D341Med (cell line): ENCODE measurements at places on chromosomes 5 and 9.

DNA sequence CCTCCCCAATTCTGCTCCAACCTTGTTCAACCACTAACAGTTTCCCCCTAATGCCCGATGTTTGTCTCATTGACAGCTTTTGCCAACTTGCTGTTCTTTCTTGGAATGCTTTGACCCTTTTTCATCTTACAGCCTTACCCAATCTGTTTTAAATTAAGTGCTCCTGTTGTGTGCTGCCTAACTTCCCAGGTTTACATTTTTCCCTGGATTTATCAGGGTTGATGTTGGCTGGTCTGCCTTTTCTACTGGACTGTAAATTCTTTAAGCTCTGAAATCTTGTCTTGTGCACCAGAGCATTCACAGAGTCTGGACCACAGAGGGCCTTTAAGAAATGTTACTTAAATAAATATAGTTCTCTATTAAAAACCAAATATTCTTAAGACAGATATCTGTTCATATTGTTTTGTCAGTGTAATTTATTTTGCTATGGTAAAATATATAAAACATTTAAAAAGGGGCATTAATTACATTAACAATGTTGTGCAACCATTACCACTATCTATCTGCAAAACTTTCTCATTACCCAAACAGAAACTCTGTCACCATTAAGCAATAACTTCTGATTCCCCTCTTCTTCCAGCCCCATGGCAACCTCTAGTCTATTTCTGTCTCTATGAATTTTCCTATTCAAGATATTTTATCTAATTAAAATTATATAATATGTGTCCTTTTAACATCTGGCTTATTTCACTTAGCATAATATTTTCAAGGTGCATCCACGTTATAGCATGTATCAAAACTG is 73.0 kb downstream of the OSTF1 start:
- no peak for DNase-seq

- DNase-seq: no peak
Measured at GRCh38 chr9:99180199-99180598, 41.5 kb downstream of the ALG2 start.

- DNase-seq: no peak
Measured at GRCh38 chr5:110264661-110265060, 461.8 kb downstream of the TMEM232 start.

GRCh38 chr9:980640-981039 is 4.2 kb downstream of the DMRT3 start:
- no peak for DNase-seq

DNA sequence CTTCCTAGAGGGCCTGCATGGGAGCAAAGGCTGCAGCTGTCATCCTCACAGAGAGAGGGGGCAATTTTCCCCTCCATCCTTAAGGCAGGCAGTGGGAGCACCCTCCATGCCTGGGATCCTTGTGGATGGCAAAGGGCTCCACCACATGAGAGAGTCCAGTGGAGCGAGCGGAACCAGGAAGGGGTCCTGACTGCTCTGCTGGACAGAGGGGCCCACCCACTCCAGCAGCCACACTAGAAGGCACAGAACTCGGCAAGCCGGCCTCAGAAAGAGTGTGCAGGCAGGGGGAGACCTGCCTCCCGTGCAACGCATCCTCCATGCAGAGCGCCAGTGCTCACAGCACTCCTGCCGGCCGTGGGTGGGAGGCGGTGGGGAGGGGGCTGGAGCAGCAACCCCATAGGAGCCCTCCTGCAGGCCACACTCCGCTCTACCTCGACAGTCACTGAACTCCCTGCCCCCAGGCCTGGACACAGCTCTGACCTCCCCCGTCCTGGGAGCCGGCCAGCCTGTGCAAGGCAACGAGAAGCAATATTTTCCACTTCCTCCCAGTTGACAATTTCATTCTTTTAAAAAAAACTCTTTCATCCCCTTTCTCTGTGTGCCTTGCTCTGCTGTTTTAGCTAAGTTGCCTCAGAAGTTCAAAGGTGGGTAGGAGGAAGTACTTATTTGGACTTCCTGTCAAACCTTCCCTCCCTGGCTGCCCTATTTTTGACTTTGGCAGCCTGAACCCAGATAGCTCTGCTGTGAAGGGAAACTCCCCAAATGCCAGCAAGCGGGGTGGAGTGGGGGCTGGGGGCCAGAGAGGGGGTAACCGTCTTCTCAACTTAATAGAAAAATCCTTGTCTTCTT is 5.3 kb upstream of the LCP2 start:
- no peak for DNase-seq

- DNase-seq: no peak
Measured at GRCh38 chr9:22649384-22649783, 202.8 kb downstream of the DMRTA1 start.
